ENCODE measurements at places on chromosomes 13 and 19.

- no peak for DNase-seq
These were observed 501.8 kb downstream of the EFNB2 start for GRCh38 chr13:106033659-106034058.

DNA sequence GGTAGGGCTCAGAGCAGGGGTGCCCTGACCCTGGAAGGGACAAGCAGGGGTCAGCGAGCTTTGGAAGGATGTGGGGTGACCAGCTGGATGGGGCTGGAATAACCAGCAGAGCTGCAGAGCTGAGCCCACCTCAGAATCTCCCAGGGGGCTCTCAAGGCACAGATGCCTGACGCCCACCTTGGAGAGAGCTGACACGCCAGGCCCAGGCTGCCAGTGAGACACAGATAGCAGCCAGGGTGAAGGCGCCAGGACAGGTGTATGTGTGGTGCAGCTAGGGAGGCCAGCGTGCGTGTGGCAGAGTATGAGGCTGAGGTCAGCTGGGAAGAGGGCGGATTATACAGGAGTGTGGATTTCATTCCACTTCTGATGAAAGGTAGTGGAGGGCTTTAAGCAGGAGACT lies 8.9 kb downstream of the AP1M1 start:
- DNase-seq: peak; percentile 17

- DNase-seq: peak; percentile 80
These were observed 1.3 kb upstream of the LRCH1 start for GRCh38 chr13:46551410-46552302.

- peak; percentile 51 for DNase-seq
These were observed 9.0 kb upstream of the LTBP4 start for GRCh38 chr19:40592170-40592569.

- DNase-seq: no peak
These were observed 36.2 kb upstream of the LRCH1 start for GRCh38 chr13:46516599-46517338.

- DNase-seq: no peak
These were observed 63.6 kb upstream of the SOX1 start for GRCh38 chr13:112003396-112003795.

GRCh38 chr13:45851956-45852355 lies 403 bp upstream of the SIAH3 start:
- no peak for DNase-seq

DNA sequence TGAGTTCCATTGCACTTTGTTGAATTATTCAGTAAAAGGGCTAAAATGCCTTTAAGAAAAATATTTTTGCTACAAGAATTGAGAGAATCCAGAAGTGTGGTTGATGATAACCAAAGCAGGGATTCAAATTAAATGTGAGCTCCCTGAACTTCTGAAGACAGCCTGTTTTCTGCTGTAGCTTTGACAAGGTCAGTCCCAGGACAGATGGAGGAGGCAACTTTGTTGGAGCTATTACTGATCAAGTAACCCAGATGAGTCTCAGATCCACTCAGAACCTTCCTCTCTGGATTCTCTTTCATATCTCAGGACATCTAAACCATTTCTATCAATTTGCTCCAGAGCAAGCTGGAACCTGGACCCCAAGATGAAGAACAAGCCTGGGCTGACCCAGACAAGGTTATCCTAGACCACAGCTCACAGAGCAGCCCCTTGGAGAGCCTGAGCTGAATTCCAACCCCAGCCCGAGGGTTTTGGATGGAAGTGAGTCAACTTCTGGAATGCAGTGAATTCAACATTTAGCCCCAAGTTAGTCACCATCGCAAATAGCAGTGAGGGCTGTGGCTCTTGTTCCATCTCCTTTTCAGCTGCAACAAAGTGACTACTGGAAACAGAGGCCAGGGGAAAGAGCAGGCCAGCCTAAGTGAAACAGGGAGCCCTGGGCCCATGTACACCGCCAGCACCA lies 137.8 kb upstream of the TSC22D1 start:
- DNase-seq: no peak

DNA sequence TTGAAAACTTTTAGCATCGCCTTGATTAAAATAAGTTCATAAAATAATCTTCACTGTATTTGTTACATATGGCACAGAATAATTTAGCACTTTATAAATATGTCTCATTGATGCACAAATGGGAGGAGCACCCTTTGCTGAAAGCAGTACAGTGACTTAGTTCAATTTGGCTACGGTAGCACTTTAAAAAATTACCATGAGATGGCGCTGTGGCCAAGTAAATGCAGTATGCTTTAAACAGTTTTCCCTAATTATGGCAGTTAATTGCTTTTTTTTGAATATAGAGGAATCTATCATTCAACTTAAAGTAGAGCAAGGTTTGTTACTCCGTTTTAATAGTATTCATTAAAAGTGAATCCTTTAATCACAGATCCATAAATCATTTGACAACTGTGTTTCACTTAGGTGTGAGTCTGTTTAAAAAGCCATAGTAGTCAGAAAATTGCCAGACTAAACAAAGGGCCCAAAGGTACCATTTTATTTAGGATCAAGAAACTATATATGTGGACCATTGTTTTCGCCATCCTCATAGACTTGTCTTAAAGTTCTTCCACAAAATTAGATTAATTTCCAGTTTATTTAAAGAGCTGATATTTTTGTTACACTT lies 34.7 kb upstream of the ESD start:
- peak; percentile 42 for DNase-seq

DNA sequence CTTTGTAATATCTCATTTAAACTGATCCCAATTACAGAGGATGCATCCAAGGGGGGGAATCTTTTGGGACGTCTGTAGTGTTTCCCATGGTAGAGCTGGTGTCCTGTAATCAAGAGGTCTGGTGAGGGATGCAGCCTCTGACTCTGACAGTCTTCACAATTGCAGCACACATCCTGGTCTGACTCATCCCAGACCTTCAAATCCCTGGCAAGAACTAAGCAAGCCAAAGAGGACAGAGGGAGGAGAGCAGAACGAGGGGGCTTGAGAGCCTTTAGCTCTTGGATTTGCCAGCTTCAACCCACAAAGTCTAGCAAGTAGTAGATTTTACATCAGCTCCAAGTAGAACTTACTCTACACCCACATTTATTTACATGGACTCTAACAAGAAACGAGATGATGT lies 17.3 kb upstream of the FCGBP start:
- no peak for DNase-seq

DNA sequence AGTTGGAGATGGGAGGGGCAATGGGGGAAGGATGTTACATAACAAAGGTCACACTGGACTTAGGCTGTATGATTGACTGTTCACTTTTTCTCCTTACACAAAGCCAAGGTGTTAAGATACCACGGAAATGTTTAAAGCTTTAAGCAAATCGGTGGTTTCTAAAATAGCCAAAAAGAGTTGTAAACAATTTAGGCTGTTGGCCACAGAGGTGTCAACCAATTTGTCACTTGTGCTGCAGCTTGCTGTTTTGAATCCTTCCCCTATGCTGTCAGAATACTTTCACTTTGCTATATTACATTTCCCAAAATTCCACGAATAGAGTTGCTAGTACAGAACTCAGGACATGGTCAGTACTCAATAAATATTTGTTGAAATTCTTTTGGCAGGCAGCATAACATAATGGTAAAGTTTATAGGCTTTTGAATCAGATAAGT lies 149.3 kb downstream of the VWA8 start:
- no peak for DNase-seq

Data from D341Med (cell line).